ENCODE measurements at places on chromosomes 2 and 18.

DNA sequence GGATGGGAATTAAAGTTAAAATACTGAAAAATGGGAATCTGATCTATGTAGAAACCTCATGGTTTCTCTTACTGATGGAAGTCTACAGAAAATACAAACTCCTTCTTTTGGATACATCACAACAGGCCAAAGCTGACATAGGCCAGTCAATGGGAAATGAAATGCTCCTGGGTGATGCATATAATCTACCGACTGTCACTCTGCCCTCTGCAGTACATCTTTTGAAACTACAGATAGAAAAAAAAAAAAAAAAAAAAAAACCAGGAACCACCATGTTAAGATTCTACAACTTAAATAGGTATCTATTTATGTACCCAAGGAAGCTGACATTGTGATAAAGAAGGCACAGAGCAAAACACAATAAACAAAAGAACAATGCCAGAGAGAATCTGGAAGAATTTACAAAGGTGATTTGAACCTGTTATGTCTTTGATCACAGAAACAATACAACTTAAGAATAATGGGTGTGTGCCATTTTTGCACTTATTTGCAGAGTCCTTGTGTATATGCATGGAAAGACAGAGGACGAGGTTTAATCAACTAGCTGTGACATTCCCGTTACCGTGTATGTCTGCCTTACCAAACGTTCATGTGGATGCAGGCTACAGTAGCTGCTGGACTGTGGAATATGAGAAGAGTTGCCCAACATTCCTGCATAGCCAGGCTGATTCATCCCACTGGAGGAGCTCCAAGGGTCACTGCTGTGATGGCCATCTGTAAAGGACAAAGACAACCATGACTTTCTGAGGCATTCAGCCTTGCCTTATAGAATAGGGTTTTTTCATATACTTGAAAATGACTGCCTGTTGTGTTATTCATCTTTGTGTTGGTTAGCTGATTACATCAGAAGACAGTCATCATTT, 312.7 kb downstream of the TCF4 start:
- H3K4me3 ChIP-seq = no peak overlapping the region
- no peak overlapping the region for H3K27ac ChIP-seq
- no peaks in the 10 kb centered on the region for H3K4me1 ChIP-seq

GRCh38 chr2:207474863-207475485, 54.8 kb upstream of the CREB1 start:
- H3K27me3 ChIP-seq = no peaks in the 10 kb centered on the region
- H3K36me3 ChIP-seq = no peaks in the 10 kb centered on the region
- no peak overlapping the region for H3K4me3 ChIP-seq
- peaks cover 5% of the 10 kb centered on the region for H3K4me1 ChIP-seq
- H3K27ac ChIP-seq = no peak overlapping the region

- no peak overlapping the region for H3K27ac ChIP-seq
- DNase-seq = no peak
- H3K36me3 ChIP-seq = no peaks in the 10 kb centered on the region
- no peaks in the 10 kb centered on the region for H3K27me3 ChIP-seq
These were observed 147.9 kb upstream of the ID2 start for GRCh38 chr2:8533923-8534322.

DNA sequence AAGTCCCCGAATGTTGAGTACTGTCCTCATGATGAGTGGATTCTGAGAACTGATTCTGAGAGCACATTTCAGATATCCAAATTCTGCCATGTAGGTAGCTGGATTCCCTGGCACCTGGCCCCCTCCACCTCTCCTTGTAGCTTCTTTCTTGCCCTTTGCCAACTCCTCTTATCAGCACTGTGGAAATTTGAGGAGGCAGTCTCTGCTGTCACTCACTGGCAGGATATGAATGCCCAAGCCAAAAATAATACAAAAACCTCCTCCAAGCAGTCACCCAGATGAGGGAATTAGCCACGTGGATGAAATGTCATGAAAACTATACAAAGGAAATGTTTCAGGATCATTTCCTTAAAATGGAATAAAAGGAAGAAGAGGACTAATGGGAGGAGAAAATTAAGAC, 276.8 kb downstream of the SETBP1 start:
- H3K4me3 ChIP-seq = no peak overlapping the region
- H3K4me1 ChIP-seq = no peaks in the 10 kb centered on the region
- no peak for DNase-seq

GRCh38 chr2:74052732-74053710, 68.3 kb downstream of the TET3 start:
- H3K4me1 ChIP-seq = peaks cover 42% of the 10 kb centered on the region
- H3K4me3 ChIP-seq = peak overlapping the region; percentile 75
- DNase-seq = peak; percentile 7
- no peaks in the 10 kb centered on the region for H3K36me3 ChIP-seq
- peak overlapping the region; percentile 68 for H3K27ac ChIP-seq

- H3K27ac ChIP-seq = no peak overlapping the region
- H3K4me1 ChIP-seq = no peaks in the 10 kb centered on the region
- H3K27me3 ChIP-seq = no peaks in the 10 kb centered on the region
- H3K36me3 ChIP-seq = peaks cover 3% of the 10 kb centered on the region
- H3K4me3 ChIP-seq = no peak overlapping the region
- no peak for DNase-seq
These were observed 252.5 kb downstream of the VAPA start for GRCh38 chr18:10166164-10166807.

DNA sequence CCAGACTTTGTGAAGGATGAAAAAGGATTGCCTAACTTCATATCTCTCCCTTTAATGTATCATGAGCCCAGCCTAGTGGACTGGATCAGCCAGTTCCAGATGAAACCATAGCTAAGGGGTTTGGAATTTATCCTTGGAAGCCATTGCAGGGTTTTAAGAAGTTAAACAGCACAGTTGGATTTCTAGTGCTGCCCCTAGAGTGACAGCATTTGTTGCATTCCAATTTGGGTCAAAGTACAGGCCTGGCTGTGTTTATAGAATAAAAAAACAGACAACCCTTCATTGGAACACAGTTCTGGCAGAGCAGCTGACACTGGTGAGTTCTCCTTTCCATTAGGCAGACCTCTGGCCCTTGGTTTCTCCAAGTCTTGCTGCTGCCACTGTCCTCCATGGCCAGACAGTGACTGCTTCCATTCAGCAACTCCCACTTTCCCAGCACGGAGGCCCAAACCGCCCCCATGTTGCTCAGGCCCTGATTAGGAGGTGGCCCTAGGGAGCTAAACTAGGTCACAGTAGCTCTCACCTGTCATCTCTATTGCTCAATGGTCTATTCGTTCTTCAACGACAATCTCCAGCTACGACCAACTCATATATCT, 8.0 kb downstream of the GPR39 start:
- DNase-seq = no peak
- no peak overlapping the region for H3K4me3 ChIP-seq
- H3K4me1 ChIP-seq = no peaks in the 10 kb centered on the region
- H3K36me3 ChIP-seq = no peaks in the 10 kb centered on the region
- no peak overlapping the region for H3K27ac ChIP-seq

DNA sequence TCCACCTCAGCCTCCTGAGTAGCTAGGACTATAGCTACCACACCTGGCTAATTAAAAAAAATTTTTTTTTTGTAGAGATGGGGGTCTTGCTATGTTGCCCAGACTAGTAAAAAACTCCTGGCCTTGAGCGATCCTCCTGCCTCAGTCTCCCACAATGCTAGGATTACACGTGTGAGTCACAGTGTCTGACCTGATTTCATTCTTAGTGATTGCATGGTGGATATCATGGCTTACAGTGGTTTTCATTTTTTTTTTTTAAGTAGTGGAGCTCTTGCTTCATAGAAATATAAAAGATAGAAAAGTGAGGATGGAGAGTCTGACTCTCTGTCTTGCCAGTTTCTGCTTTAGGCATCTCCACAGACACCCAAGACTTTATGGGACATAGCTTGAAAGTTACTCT, 83.6 kb downstream of the CDC42EP3 start:
- H3K27me3 ChIP-seq = no peaks in the 10 kb centered on the region
- peak overlapping the region; percentile 84 for H3K4me3 ChIP-seq
- H3K4me1 ChIP-seq = peaks cover 67% of the 10 kb centered on the region
- H3K27ac ChIP-seq = peak overlapping the region; percentile 97

DNA sequence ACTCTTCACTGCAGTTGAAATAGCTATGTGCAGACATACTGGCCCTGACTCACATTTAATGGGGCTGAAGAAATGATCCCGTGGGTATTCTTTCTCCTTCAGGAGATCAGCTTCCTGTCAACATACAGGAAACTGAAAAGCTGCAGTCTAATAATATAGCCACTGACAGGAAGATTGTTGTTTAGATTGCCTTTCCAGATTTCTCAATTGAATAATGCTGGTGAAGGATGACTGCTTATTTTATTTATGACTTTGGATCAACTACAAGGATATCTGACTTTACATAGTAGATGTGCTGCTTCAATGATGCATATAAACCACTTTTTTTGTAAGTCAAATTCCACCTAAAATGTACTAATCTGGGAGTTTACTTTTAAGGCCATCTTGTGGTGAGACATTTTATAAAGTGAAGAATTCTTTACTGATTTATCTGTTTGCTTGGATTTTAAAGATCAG, 93.4 kb upstream of the MAP4K3 start:
- no peak overlapping the region for H3K27ac ChIP-seq
- no peak for DNase-seq
- no peaks in the 10 kb centered on the region for H3K4me1 ChIP-seq
- no peak overlapping the region for H3K4me3 ChIP-seq
- H3K36me3 ChIP-seq = no peaks in the 10 kb centered on the region

- H3K36me3 ChIP-seq = peaks cover 7% of the 10 kb centered on the region
- H3K4me3 ChIP-seq = no peak overlapping the region
- H3K27me3 ChIP-seq = no peaks in the 10 kb centered on the region
- peaks cover 7% of the 10 kb centered on the region for H3K4me1 ChIP-seq
- DNase-seq = no peak
These were observed 54.7 kb downstream of the FAM117B start for GRCh38 chr2:202689459-202689858.

DNA sequence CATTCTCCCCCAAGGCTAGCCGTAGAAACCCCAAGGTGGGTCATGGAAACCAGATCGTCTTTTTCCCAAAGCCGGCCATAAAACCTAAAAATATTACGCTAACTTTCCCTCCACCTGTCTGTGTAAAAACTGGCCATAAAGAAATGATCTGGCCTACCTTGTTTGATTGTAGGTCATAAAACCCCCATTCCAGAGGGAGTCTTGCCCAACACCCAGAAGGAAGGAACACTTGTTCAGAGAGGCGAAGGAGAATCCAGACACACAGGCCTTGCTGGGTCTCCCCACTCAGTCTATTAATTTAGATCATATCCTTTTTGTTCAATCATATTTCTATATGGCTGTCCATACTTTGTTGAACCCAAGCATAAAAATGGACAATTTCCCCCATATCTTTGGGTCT, 344.7 kb downstream of the HRH4 start:
- H3K27me3 ChIP-seq = no peaks in the 10 kb centered on the region
- no peak overlapping the region for H3K4me3 ChIP-seq
- no peak overlapping the region for H3K27ac ChIP-seq
- DNase-seq = no peak

DNA sequence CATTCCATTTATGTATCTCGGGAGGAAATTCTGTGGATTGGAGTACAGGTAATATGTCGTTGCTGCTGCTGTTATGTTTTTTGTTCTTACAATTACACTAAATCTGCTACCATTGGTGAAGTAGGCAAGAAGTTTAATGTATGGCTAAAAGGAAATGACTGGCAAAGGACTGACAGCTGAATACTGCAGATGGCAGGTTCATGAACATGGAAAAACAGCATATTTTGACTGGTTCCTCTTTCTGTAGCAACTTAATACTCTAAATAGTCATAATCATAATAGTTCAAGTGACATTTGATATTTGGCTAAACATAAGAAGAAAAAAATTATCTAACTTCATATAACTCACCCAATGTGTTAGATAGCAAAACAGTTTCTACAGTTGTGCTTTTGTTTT, 84.5 kb upstream of the PGAP1 start:
- no peak for DNase-seq
- H3K4me1 ChIP-seq = peaks cover 13% of the 10 kb centered on the region
- H3K27ac ChIP-seq = peak overlapping the region; percentile 78
- H3K27me3 ChIP-seq = no peaks in the 10 kb centered on the region
- H3K36me3 ChIP-seq = peaks cover 80% of the 10 kb centered on the region

DNA sequence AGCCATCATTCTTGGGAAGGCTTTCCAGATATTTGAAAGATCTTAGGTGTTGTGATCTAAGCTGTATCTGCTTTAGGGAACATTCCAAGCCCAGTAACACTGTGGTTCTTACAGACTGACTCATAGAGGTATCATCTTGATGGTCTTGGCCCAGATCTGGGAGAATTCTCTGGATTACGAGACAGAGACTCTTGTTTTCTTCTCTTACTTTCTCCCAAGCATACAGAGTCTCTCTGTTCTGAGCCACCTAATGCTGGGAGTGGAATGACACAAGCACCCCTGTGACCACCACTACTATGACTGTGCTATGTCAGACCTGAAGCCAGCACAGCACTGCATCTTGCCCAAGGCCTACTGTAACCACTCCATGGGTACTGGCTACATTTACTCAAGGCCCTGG, 81.0 kb upstream of the EPAS1 start:
- peaks cover 24% of the 10 kb centered on the region for H3K27me3 ChIP-seq
- no peak for DNase-seq
- H3K4me1 ChIP-seq = no peaks in the 10 kb centered on the region
- H3K27ac ChIP-seq = no peak overlapping the region
- H3K4me3 ChIP-seq = no peak overlapping the region

GRCh38 chr18:4074647-4075046, 380.5 kb downstream of the DLGAP1 start:
- no peak for DNase-seq
- no peak overlapping the region for H3K4me3 ChIP-seq
- H3K4me1 ChIP-seq = no peaks in the 10 kb centered on the region
- H3K27me3 ChIP-seq = no peaks in the 10 kb centered on the region

DNA sequence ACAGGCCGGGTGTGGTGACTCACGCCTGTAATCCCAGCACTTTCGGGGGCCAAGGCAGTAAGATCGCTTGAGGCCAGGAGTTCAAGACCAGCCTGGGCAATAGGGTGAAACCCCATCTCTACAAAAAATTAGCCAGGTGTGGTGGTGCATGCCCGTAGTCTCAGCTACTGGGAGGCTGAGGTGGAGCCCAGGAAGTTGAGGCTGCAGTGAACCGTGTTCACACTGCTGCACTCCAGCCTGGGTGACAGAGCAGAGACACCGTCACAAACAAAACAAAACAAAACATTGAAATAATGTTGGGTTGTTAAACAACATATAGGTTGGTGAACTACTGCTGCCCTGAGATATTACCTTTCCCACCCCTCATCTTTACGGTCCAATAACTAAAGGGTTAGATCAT, 48.8 kb upstream of the AGPS start:
- no peak overlapping the region for H3K4me3 ChIP-seq
- no peaks in the 10 kb centered on the region for H3K4me1 ChIP-seq
- DNase-seq = no peak
- H3K27ac ChIP-seq = no peak overlapping the region
- no peaks in the 10 kb centered on the region for H3K36me3 ChIP-seq

- DNase-seq = no peak
- H3K36me3 ChIP-seq = no peaks in the 10 kb centered on the region
- H3K27ac ChIP-seq = no peak overlapping the region
- H3K4me1 ChIP-seq = peaks cover under 1% of the 10 kb centered on the region
These were observed 25.4 kb downstream of the GREB1 start for GRCh38 chr2:11559066-11559785.
